ENCODE measurements at places on chromosomes 2 and 18. TPM values are rescaled to one million over a fixed set of nuclear protein-coding genes. Genes with fewer than 3 reads are reported as not detected.

KCNS3 gene
- total RNA-seq = 1.4 TPM

CYTIP gene
- total RNA-seq = 0.08 TPM

C2orf66 gene
- 0.08 TPM for total RNA-seq

RAX gene
- total RNA-seq = not detected

LBX2 gene
- total RNA-seq = 3.2 TPM

GCKR gene
- 0.11 TPM for total RNA-seq

PRSS56 gene
- total RNA-seq = 0.10 TPM

SPEG gene
- total RNA-seq = 10.8 TPM

FAM124B gene
- not detected for total RNA-seq

REG3G gene
- not detected for total RNA-seq

ACADL gene
- total RNA-seq = not detected

STK25 gene
- 112 TPM for total RNA-seq

ASB18 gene
- not detected for total RNA-seq

BOD1L2 gene
- total RNA-seq = not detected

CYP27C1 gene
- total RNA-seq = 3.3 TPM

FBXO15 gene
- 0.48 TPM for total RNA-seq

ZC3H6 gene
- total RNA-seq = 0.42 TPM

HTR2B gene
- total RNA-seq = 0.03 TPM

Data from A549 treated with AZD2906 at 1 μM for 4 hours (cell line).